ENCODE measurements at places on chromosomes 7 and 10.

DNA sequence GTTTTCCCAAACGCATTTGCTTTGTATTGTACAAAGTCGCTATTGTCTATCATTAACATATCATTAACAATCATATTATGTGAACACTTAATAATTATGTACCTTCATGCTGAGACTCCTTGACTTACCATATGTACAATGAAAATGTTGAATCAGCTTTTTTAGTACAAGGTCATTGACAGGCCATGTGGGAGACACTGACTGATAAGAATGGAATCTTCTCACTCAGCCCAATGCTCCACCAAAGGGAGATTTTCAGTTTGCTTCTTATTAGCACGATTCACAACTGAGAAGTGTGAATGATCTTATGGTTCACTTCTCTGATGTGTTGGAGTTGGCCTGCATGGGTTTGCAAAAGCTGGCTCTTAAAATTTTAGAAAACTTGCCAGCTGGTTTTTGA, 253.5 kb upstream of the TEX47 start:
- DNase-seq: no peak

GRCh38 chr10:79292891-79293746, 54.1 kb upstream of the PPIF start:
- no peak for DNase-seq

- no peak for DNase-seq
Observed at GRCh38 chr10:122375679-122376160, 1.2 kb downstream of the PLEKHA1 start.

DNA sequence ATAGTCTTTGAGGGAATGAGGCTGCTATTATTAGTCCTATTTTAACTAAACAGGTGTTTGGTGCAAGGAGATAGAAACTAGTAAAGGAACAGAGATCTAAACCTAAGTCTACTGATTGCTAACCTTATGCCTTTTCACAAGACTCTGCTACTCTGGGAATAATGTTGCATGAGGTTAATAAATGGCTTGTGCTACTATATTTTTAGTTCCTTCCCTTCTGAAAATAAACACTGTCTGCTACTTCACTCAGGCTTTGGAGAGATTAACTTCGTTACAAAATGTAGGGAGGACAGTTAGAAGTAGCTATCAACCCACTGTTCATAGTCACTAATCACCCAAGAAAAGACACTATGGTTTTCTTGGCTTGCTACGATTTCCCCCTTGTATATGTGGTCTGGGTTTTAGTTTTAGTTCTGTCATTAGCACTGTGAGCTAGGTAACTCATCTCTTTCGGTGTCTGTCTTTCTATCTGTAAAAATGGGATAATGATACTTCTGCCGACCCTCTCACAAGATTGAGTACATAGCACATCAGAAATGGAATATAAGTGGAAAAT, 296.2 kb downstream of the LRRTM3 start:
- DNase-seq: no peak

- DNase-seq: no peak
Observed at GRCh38 chr7:138527746-138528223, 67.7 kb downstream of the TRIM24 start.

- DNase-seq: no peak
Observed at GRCh38 chr7:77453531-77453930, 37.4 kb upstream of the GSAP start.

- no peak for DNase-seq
Observed at GRCh38 chr10:57993302-57993701, 274.4 kb downstream of the IPMK start.

DNA sequence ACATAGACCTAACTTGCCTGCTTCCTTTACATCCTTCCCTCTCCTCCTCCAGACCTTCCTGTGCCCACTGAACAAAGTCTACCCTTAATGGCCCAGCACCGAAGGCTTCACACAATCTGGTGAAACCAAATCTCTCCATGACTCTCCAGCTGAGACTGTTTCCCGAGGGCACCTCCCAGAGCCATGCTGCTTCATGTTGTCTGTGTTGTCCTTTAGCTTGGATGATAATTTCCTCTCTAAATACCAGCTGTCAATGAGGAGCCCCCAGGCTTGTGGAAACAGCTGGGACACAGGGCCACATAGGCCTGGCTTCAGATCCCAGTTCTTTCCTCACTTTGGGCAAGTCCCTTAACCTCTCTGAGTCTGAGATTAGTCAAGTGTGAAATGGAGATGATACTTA, 54.3 kb downstream of the DLD start:
- DNase-seq: no peak

GRCh38 chr10:97542169-97543024, 30.2 kb upstream of the ANKRD2 start:
- peak; percentile 57 for DNase-seq

- DNase-seq: no peak
Observed at GRCh38 chr7:70132852-70133690, 534.8 kb downstream of the AUTS2 start.

- DNase-seq: no peak
Observed at GRCh38 chr7:129110258-129110981, 34.1 kb upstream of the TSPAN33 start.

- DNase-seq: no peak
Observed at GRCh38 chr10:103710490-103710889, 144.9 kb downstream of the SH3PXD2A start.

- DNase-seq: no peak
Observed at GRCh38 chr10:7159517-7159916, 251.3 kb downstream of the SFMBT2 start.

- no peak for DNase-seq
Observed at GRCh38 chr10:110547139-110547761, 20.2 kb upstream of the SMC3 start.

DNA sequence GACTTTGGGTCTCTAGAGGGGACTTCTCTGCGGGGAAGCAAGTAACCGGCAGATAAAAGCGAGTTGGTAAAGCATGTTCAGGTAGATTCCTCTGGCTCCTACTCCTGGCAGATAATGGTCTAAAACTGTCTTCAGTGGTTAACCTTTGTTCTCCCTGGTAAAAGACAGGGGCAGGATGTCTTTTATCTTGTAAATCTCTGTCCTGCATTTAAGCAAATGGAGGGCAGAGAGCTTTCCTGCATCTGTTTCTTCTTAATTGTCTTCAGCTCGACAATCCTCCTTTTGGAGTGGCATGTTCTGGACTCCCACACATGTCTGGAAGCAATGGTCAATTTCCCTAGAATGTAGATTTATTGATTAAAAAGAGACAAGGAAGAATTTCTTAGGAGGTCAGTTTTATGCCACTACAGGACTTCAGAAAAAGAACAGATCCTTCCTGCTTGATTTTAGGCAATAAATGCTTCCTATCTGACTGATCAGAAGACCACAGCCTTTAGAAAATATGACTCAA, 16.6 kb downstream of the C7orf33 start:
- DNase-seq: no peak

- DNase-seq: no peak
Observed at GRCh38 chr10:104842704-104843103, 201.6 kb downstream of the SORCS3 start.

DNA sequence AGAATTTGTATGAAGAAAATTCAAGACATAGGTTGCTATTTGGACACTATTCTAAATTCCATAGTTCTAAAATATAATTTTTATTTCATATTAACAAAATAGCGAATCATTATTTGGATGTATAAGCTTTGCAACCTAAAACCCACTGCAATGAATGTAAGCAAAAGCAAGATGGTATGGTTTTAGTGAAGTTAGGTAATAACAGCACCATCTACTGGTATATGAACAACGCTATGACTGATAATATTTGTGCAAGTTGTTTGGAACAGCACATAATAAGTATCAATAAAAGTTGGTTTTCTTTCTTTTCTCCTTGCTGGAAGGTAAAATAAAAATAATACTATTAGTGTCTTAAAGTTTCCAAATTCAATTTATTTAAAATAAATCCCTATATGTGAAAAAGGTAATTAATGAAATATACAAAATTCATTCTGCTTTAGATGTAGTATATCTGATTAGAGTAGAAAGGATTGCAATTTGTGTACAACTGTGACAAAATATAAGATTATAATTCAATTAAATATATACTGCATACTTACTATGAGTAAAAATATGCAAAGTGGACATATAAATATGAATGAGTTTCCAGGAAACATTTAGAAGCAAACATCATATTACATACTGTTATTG, 79.0 kb upstream of the LSM8 start:
- DNase-seq: no peak

DNA sequence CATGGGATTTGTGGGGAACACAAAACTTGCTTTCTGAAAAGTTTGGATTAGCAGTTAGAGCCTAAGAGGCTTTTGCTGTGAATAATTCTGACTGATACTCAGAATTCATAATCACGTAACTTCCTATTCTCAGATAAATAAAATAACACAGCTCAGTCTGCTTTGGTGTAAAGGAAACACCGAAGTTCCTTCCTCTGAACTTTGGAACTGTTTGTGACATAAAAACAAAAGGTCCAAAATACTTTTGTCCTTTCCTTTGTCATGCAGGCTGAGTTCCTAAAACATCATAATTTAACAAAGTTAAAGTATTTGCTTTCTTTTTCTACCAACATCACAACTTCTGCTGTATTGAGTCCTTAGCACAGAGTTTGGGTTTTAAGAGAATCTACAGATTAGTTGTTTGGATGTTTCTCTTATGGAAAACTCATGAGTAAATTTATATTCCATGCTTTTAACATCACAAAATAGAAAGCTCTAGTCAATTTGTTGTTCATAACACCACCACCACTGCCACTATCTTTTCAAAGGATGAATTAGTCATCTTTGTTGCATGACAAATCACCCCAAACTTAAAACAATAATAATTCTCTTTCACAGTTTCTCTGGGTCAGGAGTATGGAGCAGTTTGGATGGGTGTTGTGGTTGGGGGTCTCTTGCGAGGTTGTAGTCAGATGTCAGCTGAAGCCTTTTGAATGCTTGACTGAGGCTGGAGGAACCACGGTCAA, 123.4 kb downstream of the REEP3 start:
- DNase-seq: no peak

GRCh38 chr7:137882261-137882668, 35.5 kb upstream of the DGKI start:
- no peak for DNase-seq

Data from urinary bladder (tissue), 4 donors.